ENCODE measurements at places on chromosomes 13 and 19.

GRCh38 chr19:18637673-18638630 is 1.1 kb downstream of the KLHL26 start:
- DNase-seq: no peak

DNA sequence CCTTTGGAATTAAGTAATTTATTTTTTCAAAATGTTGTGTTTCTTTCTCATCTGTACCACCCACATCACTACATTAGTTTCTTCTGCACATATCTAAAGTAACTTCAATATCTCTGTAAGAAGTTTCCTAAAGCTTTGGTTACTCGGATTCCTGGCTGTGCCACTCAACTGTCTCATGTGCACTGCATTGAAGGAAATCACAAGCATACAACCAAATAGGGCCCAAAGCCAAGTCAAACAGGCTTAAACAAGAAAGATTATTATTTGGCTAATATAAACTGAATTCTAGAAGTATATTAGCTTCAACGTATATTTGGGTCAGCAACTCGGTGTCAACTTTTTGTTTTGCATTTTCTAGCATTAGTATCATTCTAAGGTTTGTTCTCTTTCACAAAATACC is 1647.6 kb upstream of the SPRY2 start:
- no peak for DNase-seq

- DNase-seq: peak; percentile 78
Measured at GRCh38 chr13:95714142-95714832, 37.3 kb downstream of the DNAJC3 start.

- DNase-seq: no peak
Measured at GRCh38 chr13:53324656-53325055, 296.0 kb downstream of the OLFM4 start.

GRCh38 chr19:5824751-5825150 is 14.8 kb downstream of the FUT6 start:
- no peak for DNase-seq

DNA sequence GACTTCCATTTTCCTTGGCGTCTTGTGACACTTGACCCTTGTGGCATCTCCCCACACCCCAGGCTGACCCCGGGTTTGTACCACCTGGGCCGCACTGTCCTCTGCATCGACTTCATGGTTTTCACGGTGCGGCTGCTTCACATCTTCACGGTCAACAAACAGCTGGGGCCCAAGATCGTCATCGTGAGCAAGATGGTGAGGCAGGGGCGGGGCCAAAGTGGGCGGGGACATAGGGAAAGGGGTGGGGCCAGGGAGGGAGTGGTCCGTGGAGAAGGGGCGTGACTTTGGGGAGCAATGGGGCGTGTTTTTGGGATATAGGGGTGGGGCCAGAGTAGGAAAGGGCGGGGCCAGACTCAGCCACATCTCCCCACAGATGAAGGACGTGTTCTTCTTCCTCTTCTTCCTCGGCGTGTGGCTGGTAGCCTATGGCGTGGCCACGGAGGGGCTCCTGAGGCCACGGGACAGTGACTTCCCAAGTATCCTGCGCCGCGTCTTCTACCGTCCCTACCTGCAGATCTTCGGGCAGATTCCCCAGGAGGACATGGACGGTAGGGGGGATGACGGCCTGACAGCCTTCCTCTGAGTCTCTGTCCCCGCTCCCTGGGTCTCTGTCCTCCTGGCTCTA is 42.8 kb downstream of the TRPM4 start:
- no peak for DNase-seq

GRCh38 chr13:52010890-52011631 is at the start of gene ATP7B:
Gene ATP7B, minus strand, starts transcription at chr13:52011450. Its CDS starts 113 bp downstream, at chr13:52011337.
- peak; percentile 8 for DNase-seq

DNA sequence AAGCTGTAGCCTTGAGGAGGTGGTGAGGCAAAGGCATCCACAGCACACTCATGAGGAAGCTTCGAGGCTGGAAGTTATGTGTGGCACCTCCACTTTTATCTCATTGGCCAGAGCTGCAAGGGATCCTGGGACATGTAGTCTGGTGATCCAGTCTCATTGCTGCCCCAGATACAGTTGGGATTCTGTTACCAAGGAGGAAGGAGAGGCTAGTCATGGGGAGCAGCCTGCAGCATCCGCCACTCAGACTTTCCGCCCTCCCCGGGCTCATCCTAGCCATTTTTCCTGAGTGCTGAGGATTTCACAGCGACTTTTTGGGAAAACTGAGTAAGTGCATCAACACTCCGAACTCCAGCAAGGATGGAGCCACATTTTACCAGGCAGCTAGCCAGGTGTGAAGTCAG is 74.4 kb downstream of the DPF1 start:
- DNase-seq: peak; percentile 16

GRCh38 chr13:50636007-50636704 is 207.3 kb downstream of the DLEU7 start:
- DNase-seq: peak; percentile 25

GRCh38 chr13:98299966-98300350 is 122.9 kb upstream of the RNF113B start:
- no peak for DNase-seq

DNA sequence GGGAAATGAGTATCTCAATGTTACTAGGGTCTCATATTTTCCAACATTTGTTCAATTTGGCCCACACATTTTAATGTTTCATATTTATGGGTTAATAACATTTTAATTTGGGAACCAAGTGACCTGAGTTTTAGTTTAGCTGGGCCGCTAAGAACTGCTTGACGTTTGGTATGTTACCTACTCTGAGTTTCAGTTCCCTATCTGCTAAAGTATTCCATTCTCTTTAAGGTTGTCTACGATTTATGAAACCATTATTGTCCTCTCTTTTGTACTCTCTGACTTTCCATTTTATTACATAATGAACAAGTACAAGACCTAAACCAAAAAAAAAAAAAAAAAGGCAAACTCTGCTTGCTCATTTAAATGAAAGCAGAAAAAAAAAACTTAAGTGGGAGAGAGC is 89.9 kb downstream of the FGF14 start:
- DNase-seq: no peak

- no peak for DNase-seq
Measured at GRCh38 chr13:20547479-20547908, 19.5 kb upstream of the IFT88 start.

DNA sequence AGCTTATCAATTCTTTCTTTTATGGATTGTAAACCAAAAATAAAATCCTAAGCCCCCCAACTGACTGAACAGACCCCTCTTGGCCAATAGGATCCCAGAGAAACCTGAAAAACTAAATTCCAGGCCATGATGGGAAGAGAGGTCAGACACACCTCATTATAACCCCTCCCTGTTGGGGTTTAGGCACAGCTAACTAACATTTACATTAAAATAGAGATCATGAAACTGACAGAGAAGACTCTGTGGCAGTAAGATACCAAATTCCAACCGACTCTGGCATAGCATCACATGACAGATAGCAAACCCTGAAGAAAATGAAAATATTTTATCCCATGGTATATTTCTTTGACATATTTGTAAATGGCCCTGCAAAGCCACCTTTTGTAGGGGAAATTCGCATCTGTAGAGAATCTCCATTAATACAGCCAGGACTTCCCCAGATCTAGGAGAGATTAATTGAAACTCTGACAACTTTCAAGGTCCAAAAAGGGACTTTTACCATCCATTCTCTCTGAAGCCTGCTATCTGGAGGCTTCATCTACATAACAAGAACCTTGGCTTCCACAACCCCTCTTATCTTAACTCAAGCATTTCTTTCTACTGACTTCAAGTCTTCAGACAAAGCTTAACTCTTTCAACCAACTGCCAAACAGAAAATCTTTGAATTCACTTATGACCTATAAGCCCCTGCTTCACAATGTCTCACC is 27.1 kb upstream of the GAS6 start:
- DNase-seq: no peak

- no peak for DNase-seq
Measured at GRCh38 chr13:89455225-89455624, 1784.1 kb downstream of the SLITRK5 start.

GRCh38 chr13:113952151-113952982 is 21.5 kb downstream of the C13orf46 start:
- DNase-seq: no peak

DNA sequence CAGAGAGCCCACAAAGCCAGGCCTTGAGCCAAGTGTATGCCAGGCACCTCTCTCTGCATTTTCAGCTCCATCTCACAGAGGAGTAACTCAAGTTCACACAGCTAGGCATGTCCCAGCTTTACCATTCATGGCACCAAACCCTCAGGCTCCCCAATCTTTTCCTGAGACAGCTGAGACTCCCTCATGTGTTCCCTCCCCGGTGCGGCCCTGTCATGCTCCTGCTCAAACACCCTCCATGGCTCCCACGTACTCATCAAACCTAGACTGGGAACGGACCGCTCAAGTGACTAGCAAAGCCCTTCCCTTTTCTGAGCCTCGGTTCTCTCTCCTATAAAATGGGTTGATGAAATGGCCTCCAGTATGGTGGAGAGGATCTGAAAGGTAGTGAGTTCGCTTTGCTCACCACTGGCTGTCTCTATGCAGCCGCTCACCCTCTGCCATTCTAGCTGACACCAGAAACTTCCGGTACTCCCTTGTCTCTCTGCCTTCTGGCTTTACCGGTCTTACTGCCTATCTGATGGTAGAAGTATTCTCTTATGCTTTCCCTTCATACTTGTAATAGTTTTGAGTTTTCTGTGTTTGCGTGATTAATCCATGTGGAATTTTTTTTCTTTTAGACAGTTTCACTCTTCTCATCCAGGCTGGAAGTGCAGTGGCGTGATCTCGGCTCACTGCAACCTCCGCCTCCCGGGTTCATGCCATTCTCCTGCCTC is 7.8 kb upstream of the SLC44A2 start:
- DNase-seq: peak; percentile 50
